ENCODE measurements at places on chromosomes 2 and 18.

DNA sequence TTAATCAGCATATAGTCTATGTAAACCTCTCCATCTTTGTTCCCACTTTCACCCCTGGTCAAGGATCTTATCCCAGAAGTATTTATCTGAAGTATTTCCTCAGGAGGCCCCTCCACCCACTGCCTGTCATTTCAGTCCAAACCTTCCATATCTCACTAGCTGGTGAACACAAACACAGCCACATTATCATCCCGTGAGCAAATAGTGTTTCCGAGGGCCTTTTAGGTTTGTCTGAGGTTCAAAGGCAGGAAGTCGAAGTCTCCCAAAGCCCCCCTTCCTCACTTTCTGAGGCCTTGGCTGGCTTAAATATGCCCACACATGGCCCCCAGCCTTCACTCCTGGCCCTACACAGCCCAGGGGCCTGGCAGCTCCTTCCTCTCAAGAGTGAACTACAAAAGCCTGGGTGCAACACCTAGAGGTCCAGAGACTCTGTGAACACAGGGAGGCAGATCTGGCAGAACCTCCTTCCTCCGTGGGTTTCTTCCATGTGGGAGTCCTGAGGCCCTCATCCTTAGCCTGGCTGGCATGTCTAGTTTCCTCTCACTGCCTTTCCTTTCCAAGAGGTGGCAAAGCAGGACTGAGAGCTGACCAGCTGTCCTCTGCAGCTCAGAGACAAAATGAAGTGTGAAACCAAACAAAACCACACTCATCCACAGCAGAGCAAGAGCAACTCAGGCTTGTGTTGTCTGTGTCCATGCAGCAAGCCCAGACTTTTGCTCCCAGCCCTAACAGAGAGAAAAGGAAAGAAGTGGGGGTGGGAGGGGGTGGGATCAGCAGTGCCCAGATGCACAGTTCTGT is 264.2 kb downstream of the SS18 start:
- DNase-seq = no peak

DNA sequence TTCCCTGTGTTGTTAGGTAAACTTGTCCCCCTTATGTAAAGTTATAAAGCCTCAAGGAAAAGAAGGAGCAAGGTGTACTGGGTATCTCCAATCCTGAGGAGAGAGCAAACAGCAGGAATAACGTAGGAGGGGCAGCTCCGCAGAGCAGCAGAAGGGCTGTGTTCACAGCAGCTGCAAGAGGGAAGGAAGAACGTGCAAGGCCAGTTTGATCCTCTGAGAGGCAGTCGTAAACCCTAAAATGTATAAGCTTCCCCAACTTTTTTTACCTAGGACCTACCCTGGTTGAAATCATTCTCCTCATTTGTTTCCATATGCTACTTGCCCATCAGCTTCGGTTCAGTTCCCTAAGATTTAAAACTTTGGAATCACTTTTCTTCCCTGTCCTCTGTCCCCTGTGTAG is 51.9 kb upstream of the MAP3K20 start:
- no peak for DNase-seq

DNA sequence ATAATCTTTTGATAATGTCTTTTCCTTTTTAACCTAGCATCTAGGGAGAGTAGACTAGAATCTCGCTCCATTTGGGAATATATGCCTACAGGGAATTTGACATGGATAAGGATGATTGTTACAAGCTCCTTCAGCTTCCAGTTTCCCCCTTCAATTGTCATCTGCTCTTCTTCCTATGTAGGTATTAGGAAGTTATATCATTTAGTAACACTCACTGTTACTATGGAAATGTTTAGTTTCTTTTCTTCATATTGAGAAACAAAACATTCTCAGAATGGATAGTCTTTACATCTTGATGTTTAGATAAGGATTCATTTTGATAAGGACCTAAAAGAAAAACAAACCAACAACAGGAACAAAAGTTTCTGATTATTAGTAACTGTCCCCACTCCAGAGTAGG is 127.6 kb downstream of the PHLPP1 start:
- DNase-seq = no peak

- no peak for DNase-seq
These were observed 70.9 kb downstream of the AFF3 start for GRCh38 chr2:100071335-100072043.

DNA sequence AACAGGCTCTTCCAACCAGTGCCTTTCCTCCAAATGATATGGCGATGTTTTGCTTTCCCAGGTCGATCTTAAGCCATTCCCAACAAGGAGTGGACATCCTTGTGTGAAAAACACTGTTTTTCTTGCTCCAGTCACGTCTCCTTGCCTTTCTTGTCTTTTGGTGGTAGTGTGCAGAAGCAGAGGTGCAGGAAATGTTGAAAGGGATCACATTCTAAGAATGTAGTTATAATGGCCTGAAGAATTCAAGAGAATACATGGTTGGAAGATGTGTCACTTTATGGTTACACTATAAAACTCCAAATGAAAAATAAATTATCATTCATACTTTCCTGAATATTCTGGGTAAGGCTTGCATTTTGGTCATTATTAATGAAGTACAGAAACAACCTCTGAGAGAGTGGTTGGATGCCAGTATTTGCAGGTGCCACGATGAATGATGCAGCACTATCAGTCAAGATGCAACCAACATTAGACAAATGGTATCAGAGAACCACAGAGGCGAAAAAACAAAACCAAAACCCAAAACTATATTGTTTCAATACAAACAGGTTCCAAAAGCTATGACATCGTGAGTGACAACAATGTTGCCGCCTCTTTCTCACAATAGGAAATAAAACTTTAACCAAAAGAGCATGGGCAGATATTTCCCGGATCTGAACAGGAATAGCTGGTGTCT is 27.5 kb upstream of the POLE4 start:
- no peak for DNase-seq

DNA sequence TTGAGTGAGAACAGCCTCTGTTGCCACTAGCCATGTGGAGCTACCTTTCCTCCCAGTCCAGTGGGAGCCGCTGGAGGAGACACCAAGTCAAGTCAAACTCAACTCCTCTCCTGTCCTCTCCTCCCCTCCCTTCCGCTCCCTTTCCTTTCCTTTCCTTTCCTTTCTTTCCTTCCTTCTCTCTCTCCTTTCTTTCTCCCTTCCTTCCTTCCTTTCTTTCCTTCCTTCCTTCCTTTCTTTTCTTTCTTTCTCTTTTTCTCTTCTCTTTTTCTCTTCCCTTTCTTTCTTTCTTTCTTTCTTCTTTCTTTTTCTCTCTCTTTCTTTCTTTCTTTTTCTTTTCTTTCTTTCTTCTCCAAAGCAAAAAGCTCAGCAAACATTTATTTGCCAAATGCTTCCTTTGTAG is 44.5 kb downstream of the THNSL2 start:
- no peak for DNase-seq

DNA sequence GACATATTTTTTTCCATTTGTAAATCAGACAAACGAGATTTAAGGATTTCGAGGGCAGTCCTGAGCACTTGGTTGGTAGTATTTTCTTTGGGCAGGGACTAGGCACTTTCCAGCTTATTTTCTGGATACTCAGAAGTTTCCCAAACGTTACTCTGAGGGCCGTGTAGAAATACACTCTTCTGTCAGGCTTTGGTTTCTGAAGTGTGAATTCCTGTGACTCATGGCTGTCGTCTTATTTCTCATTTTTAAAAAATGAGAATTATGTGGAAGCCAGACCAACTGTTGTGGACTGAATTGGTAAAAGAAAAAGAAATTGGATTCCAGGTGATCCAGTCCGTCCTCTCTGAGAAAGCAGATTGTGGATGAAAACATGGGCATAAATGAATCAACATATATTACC is 658.6 kb upstream of the FANCL start:
- no peak for DNase-seq

DNA sequence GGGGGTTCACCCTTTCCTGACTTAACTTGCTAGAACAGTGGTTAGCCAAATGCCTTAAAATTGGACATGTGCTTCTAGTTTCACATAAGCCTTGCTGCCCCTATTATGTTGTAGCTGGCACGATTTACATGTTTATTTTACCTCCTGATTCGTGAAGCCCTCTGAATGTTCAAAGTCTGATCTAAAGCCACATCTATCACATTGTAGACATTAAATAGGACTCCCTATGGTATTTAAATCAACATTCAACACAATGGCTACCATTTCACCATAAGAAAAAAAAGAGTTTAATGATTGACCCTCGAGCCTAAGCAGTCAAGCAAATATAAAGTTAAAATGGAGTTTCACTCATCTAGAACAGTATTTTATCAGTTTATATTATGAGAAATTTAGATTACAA is 151.5 kb downstream of the GULP1 start:
- no peak for DNase-seq

GRCh38 chr2:231909631-231910030 is 16.6 kb downstream of the NPPC start:
- DNase-seq = no peak
